ENCODE measurements at places on chromosomes 11 and 22. TPM values are rescaled to one million over a fixed set of nuclear protein-coding genes. Genes with fewer than 3 reads are reported as not detected.

DNA sequence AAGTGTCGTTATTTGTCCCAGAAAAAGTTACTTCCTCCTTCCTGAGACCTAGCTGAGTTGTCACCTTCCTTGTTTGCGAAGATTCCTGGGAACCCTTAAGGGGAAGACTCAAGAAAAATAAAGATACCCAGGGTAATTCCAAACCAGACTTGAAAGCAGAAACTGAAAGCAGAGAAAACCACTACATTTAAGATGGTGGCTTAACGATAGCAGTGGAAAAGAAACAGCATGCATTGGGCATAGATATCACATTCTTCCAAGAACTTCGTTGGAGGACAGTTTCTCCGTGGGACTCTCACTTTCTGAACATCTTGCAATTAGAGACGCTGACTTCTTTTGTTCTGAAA, 89.1 kb downstream of the FAM76B start:
- DNase-seq: no peak

- no peak for DNase-seq
Observed at GRCh38 chr11:13763341-13763740, 94.9 kb downstream of the FAR1 start.

DNA sequence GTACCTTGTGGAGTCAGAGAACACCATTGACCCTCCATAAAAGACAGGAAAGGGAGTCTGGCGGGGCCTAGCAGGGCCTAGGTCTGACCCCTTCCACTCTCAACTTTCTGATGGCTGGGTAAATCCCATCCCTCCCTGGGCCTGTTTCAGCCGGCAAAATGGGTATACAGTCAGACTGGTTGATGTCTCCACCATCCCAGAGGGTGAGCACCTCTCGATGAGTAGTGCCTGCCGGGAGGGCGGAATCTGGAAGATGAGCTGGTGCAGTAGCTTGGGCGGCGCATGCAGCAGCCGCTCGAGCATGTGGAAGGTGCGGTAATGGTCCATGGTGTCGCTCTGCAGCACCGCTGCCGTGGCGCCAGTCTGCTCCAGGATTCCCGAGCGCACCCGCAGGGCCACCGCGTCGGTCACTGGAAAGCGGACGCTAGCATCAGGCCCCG, 528 bp downstream of the FIBP start:
- no peak for DNase-seq

GRCh38 chr22:32842486-32842885, 41.0 kb downstream of the TIMP3 start:
- no peak for DNase-seq

GRCh38 chr11:81596704-81597103, 1137.0 kb downstream of the FAM181B start:
- no peak for DNase-seq

The GLYAT gene
- 0.14 TPM for total RNA-seq

The FAM180B gene
- 0.42 TPM for total RNA-seq

The SPINDOC gene
- total RNA-seq: 7.1 TPM
